NCI-H524 (cell line): ENCODE measurements at places on chromosomes 16 and 17.

DNA sequence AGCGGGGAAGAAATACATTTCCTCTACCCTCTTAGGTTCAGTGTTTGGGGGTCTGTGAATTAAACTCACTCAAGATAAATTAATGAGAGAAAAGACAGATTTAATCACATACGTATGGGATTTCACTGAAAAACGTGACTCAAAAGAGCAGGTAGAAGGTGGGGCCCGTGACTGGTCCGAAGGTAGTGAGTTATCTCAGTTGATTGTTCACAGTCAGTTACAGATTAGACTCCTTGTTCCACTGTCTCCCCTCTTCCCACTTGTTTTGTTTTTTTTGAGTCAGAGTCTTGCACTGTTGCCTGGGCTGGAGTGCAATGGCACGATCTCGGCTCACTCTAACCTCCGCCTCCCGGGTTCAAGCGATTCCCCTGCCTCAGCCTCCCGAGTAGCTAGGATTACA lies 301.2 kb downstream of the SEC14L1 start:
- no peak for DNase-seq

GRCh38 chr16:10688291-10688690 lies 6.4 kb downstream of the TEKT5 start:
- no peak for DNase-seq

- DNase-seq, result peak; percentile 18
These were observed 562 bp downstream of the ZC3H7A start for GRCh38 chr16:11796227-11797165.

- no peak for DNase-seq
These were observed 20.8 kb upstream of the ZFHX3 start for GRCh38 chr16:73068541-73069401.

- DNase-seq, result no peak
These were observed 45.2 kb upstream of the STAC2 start for GRCh38 chr17:39270923-39271322.

- DNase-seq, result no peak
These were observed 161.4 kb upstream of the KCNJ16 start for GRCh38 chr17:69913616-69914015.

GRCh38 chr17:76871668-76872067 lies 3.5 kb downstream of the MGAT5B start:
- no peak for DNase-seq

DNA sequence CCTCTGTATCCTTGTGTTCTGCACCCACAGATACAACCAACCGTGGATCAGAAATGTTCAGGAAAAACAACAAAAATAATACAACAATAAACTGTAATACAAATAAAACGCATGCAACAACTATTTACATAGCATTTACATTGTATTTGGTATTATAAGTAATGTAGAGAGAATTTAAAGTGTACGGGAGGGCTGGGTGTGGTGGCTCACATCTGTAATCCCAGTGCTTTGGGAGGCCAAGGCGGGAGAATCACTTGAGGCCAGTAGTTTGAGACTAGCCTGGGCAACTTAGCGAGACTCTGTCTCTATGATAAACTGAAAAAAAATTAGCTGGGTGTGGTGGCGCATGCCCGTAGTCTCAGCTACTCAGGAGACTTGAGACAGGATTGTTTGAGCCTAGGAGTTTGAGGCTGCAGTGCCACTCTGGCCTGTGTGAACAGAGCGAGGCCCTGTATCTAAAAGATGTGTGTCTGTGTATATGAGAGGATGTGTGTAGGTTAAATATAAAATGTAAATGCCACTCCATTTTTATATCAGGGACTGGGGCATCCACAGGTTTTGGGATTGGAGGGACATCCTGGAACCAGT lies 13.3 kb downstream of the SEC14L1 start:
- DNase-seq, result no peak

DNA sequence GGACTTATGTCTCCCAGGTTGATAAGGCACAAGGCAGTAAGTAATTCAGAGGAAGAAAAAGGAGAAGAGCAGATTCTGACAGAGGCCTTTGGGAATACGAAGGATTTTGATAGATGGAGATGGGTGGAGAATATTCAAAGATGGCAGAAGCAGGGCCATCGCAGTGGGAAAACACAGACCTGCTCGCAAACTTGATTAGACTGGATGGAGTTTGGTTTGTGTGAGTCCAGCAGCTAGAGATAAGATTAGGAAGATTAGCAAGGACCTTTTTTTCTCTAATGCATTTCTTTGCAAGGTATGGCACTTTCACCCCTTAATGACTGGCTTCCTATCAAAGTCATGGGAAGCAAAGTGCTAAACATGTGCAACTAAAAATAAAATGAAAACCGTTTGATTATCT lies 196.7 kb downstream of the FTO start:
- DNase-seq, result no peak

DNA sequence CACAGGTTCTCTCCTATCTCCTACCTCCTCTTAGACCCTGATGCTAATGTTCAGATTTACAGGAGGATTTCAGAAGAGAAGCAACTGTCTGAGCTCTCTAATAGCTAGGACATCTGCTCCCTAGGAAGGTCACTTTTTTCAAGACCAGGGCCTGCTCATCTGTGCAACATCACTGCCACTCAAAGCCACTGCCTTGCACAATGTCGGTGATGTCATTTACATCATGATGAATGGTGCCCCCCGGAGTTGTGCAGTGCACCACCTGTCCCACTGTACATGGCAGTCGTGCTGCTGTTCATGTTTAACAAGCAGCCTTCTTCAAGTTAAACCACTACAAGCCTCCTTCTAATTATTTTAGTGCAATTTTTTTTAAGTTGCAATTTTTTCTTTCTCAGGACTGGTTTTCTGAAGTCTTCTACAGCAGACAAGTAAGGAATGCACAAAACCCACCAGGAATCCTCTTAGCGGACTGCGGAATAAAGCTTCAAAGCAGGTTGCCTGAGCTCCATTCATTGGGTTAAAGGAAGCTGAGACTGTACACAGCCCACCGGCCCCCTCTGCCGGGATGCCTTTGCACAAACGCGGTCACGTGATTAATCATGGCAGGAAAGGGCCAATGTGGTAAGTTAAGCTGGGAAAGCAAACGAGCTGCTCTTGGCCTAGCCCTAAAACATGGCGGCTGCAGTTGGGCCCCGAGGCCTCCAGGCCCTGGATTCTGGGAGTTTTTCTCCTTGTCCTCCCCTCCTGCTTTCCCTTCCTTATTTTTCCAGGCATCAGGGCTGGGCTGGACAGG lies 74.1 kb downstream of the MYH11 start:
- DNase-seq, result peak; percentile 24

DNA sequence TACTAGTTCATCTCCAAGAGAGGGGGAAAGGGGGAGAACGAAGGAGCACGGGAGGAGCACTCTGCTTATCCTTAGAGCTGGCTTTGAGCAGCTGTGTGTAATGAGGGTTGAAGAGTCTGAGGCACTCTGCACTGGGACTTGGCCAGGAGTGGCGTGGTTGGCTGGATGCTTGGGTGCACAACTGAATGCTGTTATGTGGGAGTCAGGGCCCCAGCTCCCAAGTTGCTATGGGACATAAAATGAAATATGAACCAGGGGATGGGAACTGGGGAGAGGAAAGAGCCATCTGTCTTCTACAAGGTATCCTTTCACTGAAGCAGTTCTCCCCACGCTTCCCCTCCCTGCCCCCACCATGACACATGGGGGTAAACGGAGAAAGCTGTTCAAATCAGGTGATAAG lies 105.9 kb upstream of the ANKFN1 start:
- peak; percentile 98 for DNase-seq

- DNase-seq, result no peak
These were observed 564.5 kb downstream of the CDH8 start for GRCh38 chr16:61471737-61472136.

- no peak for DNase-seq
These were observed 7.7 kb downstream of the CCL3L1 start for GRCh38 chr17:36188891-36189306.

DNA sequence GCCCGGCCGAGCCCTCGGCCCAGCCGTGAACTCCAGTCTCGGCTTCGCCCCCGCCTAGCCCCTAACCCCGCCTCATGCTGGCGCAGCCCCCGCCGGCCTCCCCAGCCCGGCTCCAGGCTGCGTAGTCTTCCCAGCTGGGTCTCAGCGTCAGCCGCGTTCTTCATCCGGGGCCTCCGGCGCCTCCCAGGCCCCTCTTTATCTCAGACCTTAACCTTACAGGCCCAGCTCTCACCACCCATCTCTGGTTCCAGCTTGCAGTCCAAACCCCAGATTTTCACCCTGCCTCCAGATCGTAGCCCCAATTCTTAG lies at the start of gene PROCA1:
PROCA1 (minus strand) TSS at position 166 of the 309 bp plus-strand sequence. CDS start 228 bp downstream, outside the sequence.
- no peak for DNase-seq

DNA sequence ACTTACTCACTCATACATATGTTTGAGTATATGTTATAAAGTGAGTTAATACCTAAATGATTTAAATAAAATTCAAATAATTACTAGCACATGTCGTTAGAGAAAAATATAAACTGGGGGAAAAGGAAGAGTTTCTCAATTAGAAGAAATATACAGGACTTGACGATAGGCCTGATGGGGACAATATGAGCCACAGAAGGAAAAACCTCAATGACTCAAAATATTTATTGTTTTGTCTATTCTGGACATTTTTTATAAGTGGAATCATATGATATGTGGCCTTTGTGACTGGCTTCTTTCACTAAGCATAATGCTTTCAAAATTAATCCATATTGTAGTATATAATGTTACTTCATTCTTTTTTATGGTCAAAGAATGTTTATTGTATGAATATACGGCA lies 339.2 kb upstream of the PMFBP1 start:
- no peak for DNase-seq

DNA sequence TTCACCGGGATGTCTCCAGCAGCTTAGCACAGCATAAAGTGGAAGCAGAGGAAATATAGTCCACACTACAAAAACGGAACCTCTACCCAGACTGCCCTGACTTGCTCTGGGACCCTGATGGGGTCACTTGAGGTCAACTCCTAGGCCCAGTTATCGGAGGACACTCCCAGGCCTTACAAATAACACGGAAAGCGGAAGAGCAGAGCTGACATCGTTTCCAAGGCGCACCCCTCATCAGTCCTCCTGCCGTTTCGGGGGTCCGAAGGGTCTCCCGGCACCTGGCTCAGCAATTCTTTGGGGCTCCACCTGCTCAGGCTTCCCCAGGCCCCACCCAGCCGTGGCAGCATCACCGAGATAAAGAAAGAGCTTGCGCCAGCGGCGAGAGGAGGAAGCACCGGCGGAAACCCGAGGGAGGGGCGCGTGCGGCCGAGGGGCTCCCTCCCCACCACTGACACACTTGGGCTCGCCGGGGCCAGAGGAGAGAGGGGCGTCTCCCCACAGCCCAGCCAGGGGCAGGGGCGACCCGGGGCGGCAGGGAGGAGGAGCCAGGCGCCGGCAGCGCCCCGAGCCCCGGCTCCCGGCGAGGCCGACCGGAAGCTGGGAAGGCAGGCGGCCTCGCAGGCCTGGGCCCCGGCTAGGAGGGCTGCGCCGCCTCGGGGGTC lies 727 bp downstream of the CORO7 start:
- no peak for DNase-seq

- no peak for DNase-seq
These were observed 5.9 kb downstream of the MEOX1 start for GRCh38 chr17:43655693-43656255.

DNA sequence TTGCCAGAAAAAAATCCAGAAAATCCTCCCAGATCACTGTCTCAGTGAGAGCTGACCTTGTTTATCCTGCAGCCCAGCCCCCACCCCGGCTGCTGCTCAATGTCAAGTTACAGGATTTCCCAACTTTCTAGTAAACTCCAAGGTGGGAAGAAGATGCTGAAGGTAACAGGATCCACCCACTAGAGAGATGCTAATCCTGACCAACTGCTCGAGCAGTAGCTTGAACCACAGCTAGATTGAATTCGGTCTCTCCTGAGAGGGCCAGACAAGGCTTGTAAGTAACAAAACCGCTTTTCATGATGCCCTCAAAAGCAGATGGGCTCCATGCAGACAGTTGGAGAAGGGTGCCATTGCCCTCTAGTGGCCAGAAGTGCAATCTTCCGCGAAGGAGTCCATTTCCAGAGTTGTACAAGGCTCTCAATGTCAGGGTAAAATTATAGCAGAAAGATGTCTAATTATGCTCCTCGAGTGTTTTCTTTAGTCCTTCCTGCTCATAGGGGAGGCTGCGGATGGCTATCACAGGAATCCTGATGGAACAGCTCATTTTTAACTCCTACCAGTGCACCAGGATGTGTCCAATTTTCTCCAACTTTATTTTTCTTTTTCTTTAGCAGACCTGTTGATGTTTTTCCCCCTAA lies 3.9 kb downstream of the CDH11 start:
- peak; percentile 99 for DNase-seq

DNA sequence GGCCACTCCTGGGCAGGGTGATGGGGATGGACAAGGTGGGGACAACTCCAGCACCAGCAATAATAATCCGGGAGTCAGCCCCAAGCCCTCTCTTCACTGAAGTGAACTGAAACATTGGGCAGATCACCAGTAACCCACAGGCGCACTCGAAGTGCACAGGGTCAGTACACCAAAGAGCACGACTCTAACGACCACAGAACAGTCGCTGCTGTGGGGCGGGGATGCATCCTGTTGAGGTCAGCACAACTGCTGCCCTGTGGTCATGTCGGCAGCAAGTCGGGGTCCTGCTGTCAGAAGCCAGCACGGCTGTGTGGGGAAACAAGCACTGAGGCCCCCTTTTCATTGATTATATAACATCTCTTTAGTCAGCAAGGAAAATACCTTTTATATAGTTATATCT lies 14.6 kb downstream of the DNASE1 start:
- DNase-seq, result no peak

- no peak for DNase-seq
These were observed 4.3 kb upstream of the SETD6 start for GRCh38 chr16:58510776-58511628.

DNA sequence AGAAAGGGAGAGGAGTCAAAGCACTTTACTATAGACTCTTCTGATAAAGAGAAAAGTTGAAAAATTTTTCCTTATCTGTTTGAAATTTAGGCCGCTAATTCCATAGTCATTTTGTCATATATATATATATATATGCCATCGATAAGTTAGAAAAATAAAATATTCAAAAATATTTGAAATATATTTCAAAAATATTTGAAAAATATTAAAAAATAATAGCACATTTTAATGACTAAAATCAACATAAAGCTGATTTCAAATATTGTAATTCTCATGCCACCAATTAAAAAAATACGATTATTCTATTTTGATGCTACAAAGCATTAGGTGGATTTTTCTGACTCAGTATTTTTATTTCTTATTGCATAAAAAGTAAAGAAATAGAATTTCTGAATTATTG lies 87.1 kb downstream of the KIF2B start:
- no peak for DNase-seq

DNA sequence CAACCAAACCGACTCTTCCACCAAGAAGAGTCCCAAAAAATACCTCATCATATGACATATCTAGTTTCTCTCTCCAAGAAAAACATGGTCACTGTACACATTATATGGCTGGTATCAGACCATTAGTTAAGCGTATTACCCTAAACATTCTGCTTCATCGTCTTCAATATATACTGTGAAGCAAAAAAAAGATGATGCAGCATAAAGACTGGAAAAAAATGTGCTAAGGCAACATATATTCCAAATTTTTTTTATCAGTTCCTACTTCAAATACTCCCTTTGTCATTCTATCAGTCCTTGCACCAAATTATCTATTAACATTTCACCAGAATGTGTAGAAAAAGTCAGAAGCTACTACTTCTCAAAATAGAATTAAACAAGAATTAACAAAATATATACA lies 42.9 kb downstream of the STX8 start:
- no peak for DNase-seq

GRCh38 chr16:10964891-10965326 lies 20.5 kb downstream of the CLEC16A start:
- DNase-seq, result no peak

- DNase-seq, result no peak
These were observed 50.6 kb downstream of the LMF1 start for GRCh38 chr16:920051-920681.

GRCh38 chr17:17177176-17177575 lies 29.0 kb downstream of the PLD6 start:
- DNase-seq, result no peak

GRCh38 chr17:79617740-79618382 lies 7.0 kb upstream of the RBFOX3 start:
- DNase-seq, result no peak
